ENCODE measurements at places on chromosomes 7 and 10.

- no peak for DNase-seq
Observed at GRCh38 chr10:93911866-93912265, 18.1 kb downstream of the SLC35G1 start.

DNA sequence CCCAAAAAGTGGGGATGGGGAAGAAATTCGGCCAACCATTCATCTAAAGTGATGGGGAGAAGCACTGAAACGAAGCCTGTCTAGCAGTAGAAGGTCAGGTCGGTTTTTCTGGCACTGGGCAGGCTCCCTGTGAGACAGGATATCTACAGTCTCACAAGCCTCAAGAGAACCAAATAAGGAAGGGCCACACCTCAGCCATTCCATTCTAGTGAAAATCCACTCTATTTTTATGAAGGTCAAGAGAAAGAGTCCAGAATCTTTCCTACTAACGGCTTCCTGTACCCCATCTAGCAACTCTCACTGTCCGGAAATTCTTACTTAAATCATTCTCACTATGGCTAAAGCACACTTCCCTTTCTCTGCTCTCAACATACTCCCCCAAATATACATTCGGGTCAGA lies 267.1 kb downstream of the PRPF18 start:
- DNase-seq = no peak

DNA sequence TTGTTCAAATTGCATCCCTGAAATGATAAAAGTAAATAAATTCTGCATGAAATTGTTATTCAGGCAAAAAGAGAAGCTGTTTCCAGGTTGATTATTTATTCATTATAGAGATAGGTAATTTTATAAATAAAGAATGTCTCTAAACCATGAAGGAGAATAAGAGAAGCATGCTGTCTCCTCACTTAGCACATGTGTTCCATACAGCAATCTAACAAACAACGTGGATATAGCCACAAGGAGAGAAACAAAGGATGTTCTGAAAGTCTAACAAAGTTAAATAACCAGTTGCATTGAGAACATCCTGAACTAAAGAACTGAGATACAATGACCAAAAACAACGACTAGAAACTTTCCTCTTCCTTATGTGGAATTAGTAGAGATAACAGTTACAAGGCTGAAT lies 50.8 kb downstream of the NEBL start:
- no peak for DNase-seq

DNA sequence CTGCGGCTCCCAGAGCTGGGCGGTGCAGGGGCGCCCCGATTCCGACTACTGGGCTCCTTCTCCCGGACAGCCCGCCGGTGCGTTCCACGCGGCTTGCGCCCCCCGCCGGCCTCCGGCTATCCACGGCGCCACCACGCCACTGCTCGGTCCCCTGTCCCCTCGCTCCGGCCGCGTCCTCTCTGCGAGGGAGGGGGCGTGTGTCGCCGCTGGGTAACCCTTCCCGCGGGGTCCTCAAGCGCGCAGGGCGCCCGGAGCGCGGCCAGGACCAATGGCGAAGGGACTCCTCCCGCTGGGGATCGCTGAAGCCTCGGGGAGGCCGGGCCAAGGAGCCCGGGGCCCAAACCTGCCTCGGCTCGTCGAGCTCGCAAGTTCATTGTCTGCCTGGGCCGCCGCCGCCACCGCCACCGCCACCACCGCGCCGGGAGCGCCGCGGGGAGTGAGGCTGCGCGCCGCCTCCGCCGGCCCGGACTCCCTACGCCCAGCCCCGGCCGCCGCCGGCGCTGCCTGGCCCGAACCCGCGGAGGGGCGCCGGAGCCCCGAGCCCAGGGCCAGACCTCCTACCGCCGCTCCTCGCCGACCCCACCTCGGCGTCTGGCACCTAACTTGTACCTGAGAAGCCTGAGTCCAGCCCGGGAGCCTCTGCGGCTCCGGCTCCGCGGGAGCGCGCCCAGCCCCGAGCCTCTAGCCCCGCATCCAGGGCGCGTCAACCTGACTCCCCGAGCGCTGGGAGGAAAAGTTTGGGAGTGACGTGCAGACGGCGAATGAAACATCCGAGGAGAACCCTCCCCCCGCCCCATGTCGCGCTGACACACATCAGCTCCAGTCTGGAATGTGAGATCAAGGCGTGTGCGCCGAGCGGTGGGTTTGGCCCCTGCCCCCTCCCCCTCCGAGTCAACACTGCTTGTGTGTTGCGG lies at the start of gene CHST15:
Gene CHST15 (minus strand): TSS at position 739 of the 914 bp plus-strand sequence. CDS start 47,386 bp downstream, outside the sequence.
- no peak for DNase-seq

GRCh38 chr7:47647181-47647917 lies 65.4 kb upstream of the TNS3 start:
- DNase-seq = no peak
